ENCODE measurements at places on chromosomes 16 and 17.

DNA sequence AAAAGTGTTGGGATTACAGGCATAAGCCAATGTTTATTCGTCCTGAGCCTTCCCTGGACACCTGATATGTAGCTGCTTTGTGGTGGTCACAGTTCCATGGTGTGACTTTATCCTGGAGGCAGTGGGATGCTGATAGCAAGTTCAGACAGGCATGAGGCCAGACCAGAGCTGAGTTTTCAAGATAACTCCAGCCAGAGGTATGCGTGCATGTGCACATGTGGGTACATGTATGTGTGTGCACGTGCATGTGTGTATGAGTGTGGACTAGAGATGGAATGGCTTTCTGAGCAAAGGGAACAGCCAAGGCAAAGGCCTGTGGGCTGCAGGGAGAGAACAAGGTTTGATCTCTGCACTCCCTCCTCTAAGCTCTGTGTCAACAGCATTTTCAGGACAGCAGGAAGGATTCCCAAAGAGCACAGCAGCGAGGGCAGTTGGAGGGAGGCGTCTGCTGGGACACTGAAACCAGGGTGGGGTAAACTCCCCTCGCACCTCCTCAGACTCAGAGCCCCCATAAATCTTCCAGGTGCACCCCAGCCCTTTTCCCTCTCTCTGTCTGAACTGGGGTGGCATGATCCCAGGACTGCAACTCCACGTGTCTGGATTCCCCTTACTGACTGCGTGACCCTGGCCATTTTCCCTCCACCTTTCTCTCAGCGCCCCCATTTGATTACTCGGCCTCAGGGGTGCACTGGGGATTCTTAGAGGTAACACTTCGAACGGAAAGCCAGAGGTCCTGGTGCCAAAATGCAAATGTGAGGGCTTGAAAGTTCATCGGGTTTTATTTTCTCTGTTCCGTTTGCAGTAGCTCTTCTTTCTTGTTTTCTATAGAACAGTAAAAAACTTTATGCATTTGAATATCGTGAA lies 15.3 kb downstream of the NLRC5 start:
- no peak for DNase-seq

GRCh38 chr17:19534562-19535149 lies 1.0 kb downstream of the SLC47A1 start:
- peak; percentile 5 for DNase-seq

DNA sequence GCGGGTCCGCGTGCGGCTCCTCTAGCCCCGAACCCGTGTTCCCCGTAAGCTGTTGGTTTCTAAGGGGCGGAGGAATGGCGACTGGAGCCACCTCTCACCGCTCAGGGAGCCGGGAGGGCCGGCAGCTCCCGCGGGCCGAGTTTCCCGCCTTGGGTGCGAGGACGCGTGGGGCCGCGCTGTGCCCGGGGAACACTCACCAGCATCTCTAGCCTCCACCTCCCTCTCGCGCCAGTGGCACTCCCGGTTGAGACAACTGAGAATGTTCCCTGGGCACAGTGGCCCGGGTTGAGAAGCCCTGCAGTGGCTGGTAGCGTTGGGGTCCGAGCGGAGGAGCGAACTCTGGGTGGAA lies 560 bp downstream of the TELO2 start:
- DNase-seq, result no peak

DNA sequence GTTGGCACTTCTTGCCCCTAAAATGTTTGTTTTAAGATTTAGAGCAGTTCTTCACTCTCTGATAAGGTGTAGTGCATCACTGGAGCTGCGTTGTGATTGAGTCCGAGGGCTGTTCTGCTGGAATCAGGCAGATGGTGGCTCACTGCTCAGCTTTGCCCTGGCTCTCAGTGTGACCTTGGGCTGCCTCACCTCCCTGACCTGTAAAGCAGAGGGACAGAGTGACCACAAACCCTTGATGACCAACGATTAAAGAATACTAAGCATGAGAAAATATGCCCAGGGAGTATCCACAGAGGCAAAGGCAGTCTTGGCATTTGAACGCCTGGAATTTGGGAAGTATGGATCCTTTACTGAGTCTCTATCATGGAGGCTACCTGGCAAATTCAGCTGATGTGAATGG lies 18.1 kb downstream of the CMIP start:
- no peak for DNase-seq

DNA sequence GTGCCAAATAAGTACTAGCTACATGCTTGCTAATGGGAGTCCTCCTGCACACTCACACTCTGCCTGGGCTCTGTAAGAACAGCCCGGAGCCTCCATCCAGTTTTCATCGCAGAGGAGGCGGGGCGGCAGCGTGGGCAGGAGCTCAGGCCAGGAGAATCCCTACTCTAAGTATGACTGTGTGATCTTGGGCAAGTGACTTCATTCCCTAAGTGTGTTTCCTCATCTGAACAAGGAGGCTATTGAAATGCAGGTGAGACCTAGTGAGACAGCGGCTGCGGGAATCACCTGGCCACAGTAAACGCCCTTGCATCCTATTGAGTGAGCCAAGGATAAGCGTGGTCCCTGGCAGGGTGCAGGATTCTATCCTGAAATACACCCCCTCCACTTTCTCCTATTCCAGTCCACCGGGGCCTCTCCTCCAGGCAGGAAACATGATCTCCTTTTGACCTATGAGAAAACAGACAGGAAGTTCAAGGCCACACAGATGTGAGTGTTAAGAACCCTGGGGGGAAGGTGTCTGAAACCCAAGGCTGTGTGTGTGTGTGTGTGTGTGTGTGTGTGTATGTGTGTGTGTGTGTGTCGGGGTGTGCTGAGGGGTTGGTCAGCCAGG lies 5.2 kb upstream of the RAI1 start:
- no peak for DNase-seq

- DNase-seq, result no peak
Measured at GRCh38 chr16:84054916-84055315, 12.3 kb upstream of the SLC38A8 start.

DNA sequence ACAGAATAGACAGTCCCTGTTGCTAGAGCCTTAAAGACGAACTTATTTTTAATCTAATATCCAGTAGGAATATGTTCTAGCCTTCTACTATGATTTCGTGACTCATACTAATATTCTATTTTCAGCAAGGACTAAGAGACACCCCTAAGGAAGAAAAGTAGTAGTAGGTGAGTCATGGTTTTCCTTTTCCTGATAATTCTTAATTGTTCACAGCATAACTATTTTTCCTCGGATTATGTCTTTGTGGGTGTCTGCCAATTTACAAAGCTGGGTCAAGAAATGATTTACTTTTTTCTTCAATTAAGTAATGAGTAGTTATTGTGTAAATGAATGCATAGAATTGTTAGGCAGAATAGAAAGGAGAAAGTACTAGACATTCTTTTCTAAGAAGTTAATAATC lies 292.2 kb downstream of the TOX3 start:
- DNase-seq, result no peak

GRCh38 chr17:28041844-28042656 lies 427 bp upstream of the NLK start:
- no peak for DNase-seq

DNA sequence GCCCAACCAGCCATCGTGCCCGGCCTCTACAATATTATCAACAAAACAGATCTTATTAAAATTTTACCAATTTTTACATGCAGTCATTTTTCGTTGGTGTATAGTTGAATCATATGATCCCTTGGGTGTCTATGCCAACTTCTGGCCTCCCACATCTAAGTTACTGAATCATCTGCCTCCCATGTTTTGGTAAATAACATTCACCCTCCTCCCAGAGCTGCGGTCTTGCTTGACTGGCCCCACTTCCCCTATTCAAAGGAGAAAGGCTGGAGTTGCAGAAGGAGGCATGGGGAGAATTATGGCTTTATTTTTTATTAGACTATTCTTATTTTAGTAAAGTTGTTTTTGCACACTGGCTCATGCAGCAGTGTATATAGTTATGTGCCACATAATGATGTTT lies 18.5 kb upstream of the CCL23 start:
- DNase-seq, result no peak

DNA sequence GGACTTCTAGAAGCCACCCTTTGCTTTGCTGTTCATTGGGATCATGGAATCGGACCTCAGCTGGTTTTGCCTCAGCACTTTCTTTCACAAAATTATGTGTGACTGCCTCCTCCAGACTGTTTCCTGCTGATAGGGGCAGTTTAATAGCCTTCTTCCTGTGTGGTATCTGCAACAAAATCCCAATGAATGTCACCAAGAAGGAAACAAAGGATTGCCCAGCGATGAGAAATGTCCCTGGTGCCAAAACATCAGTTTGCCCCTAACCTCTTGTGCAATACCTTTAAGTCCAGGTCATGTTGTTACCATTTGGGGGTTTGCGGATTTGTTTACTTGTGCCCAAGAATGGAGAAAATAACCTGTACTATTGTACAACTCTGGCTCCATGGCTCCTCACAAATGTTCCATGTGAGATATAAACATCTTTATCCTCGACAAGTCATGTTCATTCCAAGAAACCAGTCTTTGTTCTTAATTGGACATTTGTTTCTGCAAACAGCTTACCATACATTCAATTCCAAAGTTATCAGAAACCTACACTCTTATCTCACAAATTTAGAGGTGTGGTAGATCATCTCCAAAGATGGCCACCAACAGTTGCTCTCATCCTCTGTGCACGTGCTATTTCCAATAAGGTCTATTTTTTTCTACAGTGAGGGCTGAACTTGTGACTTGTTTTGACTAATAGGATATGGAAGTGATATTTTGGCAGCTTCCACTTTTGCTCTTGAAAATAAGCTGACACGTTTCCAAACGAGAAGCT lies 14.8 kb downstream of the TAC4 start:
- DNase-seq, result no peak

DNA sequence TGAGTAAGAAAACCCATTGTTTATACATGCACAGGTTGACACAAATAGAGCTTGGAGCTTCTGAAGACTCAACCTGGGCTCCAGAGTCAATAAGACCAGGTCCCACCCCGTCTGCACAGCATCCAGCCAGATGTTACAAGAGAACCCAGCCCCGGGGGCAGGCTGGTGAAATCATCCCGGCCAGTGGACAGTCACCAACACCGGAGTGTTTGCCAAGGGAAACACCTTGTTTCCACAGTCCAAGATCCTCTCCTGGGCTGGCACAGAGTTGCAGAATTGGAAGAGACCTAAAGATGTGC lies 90.3 kb downstream of the RAB11FIP4 start:
- no peak for DNase-seq

GRCh38 chr17:70086516-70086915 lies 11.5 kb downstream of the KCNJ16 start:
- no peak for DNase-seq

GRCh38 chr17:53141280-53141679 lies 681.4 kb upstream of the KIF2B start:
- DNase-seq, result no peak

DNA sequence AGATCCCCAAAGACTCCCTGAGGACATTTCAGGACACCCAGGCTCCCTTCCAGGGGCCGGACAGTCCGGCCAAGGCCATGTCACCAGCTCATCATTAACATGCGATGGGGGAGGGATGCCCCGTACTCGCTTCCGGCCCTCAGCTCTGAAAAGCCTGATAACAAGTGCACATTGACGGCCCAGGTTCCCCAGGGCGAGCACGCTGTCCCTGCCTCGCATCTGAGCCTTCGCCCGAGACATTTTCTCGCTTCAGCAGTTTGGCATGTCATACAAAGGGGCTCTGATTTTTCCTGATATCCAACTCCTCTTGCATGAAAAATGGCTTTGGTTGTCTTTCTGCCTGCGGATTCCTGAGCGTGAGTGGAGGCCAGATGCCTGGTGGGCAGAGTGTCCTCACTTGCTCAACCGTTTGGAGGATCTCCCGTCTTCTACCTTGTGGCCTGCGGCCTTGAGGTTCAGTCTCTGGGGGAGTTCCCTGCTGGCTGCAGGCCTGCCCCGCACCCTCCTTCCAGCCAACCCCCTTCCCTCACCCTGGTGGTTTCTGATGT lies 14.1 kb downstream of the CACNG4 start:
- DNase-seq, result no peak

- no peak for DNase-seq
Measured at GRCh38 chr17:39813631-39814030, 50.5 kb downstream of the IKZF3 start.

DNA sequence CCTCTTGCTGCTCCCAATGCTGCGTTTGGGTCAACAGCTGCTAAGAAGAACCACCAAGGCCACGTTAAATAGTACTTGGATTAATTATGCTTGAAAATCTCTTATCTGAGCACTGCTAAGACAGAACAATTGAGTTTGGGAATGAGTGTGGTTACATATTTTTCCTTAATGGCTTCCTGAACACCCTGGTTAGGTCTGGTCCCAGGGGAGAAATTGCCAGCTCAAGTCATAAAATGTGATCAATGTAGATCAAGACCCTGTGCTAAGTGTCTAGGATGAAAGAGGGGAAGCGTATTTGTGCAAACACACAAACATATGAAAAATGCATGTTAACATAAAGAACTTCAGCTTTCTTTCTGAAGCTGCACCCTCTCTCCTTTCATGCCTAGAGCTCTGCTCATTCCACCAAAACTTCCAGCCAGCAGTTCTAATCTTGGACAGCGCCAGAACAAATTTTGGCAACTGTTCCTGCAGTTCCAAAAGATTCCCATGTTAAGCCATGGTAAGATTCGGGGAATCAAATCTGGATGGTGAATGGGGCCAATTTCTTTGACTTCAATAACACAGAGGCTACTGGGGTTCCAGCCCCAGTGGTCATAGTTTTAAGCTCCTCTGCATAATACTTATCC lies 72.0 kb downstream of the ZFHX3 start:
- DNase-seq, result no peak
